Ascending aorta (tissue), 2 donors: ENCODE measurements at places on chromosomes 3 and 15.

GRCh38 chr3:54954521-54954920 is 26.7 kb upstream of the LRTM1 start:
- no peak for DNase-seq
- H3K27me3 ChIP-seq: no peaks in the 10 kb centered on the region
- H3K4me3 ChIP-seq: no peak overlapping the region
- no peaks in the 10 kb centered on the region for H3K4me1 ChIP-seq
- H3K36me3 ChIP-seq: no peaks in the 10 kb centered on the region
- H3K27ac ChIP-seq: no peak overlapping the region

GRCh38 chr3:64459711-64460110 is 228.1 kb downstream of the ADAMTS9 start:
- H3K27ac ChIP-seq: no peak overlapping the region
- H3K27me3 ChIP-seq: no peaks in the 10 kb centered on the region
- no peak overlapping the region for H3K4me3 ChIP-seq
- H3K36me3 ChIP-seq: no peaks in the 10 kb centered on the region

GRCh38 chr3:189908646-189909045 is 212.1 kb downstream of the P3H2 start:
- H3K4me3 ChIP-seq: no peak overlapping the region
- no peaks in the 10 kb centered on the region for H3K27me3 ChIP-seq
- DNase-seq: no peak
- no peaks in the 10 kb centered on the region for H3K4me1 ChIP-seq

DNA sequence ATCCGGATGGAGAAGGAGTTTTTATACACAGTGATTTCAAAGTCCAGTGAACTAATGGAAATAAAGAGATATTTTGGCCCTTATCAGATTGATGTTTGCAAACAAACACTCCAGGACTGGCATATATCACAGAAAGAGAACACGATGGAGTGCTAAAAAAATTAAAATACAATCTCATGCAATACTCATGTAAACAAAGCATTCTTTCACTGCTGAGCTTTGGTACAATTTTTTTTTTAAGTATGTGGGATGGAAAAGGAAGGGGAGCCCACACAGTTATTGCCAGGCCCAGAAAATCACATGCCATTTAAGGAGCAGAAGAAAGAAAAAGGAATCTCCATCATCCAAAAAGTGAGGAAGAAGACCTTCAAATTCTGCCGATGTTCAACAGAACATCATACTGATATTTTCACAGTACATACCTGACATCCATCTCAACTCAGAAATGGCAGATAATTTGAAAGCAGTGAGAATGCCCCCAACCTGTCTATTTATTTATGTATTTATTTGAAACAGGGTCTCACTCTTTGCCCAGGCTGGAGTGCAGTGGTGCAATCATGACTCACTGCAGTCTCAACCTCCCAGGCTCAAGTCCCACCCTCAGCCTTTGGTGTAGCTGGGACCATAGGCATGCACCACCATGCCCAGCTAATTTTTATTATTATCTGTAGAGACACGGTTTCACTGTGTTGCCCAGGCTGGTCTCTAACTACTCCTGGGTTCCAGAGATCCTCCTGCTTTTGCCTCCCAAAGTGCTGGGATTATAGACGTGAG is 107.5 kb upstream of the SLC2A2 start:
- H3K27ac ChIP-seq: no peak overlapping the region
- no peak for DNase-seq
- H3K36me3 ChIP-seq: no peaks in the 10 kb centered on the region
- H3K27me3 ChIP-seq: no peaks in the 10 kb centered on the region

DNA sequence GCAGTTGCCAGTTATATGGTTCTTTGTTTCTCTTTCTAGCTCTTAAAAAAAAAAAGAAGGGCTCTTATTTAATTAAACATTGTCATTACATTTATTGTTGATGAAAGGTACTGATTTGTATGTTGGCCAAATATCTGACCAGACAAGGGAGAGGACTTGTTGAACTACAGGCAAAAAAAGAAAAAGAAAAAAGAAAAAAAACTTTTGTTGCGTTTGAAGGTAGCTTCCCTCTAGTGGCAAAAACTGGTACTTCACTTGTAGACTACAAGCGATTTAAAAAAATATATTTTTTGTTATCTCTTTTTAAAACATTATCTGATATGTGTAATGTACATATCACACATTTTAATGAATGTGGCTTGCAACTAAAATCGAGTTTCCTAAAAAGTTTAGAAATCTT is 280.6 kb downstream of the ROBO2 start:
- no peaks in the 10 kb centered on the region for H3K27me3 ChIP-seq
- no peak for DNase-seq
- H3K4me3 ChIP-seq: no peak overlapping the region
- H3K36me3 ChIP-seq: no peaks in the 10 kb centered on the region
- H3K4me1 ChIP-seq: no peaks in the 10 kb centered on the region
- H3K27ac ChIP-seq: no peak overlapping the region

- no peaks in the 10 kb centered on the region for H3K36me3 ChIP-seq
- no peaks in the 10 kb centered on the region for H3K27me3 ChIP-seq
- no peak for DNase-seq
- no peak overlapping the region for H3K4me3 ChIP-seq
Observed at GRCh38 chr3:138912237-138912636, 34.7 kb downstream of the FOXL2 start.

DNA sequence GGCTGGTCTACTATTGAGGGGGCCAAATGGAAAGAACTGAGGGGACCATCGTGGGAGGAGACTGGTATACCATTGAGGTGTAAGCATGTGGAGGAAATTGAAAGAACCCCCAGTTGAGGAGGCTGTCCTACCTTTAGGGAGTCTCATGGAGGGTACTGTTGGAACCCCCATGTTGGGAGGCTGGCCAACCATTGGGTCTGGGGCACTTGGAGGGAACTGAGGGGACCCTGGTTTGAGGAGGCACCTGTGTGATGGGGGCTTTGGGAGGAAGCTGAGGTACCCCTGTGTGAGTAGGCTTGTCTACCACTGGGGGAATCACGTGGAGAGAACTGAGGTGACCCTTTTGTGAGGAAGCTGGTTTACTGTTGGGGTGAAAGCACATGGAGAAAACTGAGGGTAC is 157.5 kb downstream of the FBLN2 start:
- DNase-seq: no peak
- H3K4me3 ChIP-seq: no peak overlapping the region

GRCh38 chr3:115691964-115692363 is 68.7 kb downstream of the GAP43 start:
- no peak overlapping the region for H3K27ac ChIP-seq
- no peak for DNase-seq
- no peak overlapping the region for H3K4me3 ChIP-seq

DNA sequence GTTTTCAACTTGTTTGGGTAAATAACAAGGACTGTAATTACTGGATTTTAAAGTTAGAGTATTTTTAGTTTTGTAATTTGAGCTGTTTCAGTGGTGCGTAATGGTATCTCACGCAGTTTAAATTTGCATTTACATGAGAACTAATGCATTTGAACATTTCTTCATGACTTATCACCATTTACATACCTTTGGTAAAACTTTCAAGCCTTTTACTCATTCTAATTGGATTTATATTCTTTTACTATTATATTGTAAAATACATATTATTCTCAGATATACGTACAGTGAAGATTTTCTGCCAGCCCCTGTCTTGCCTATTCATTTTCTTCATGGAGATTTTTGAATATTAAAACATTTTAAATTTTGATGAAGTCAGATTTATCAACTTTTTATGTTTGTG is 703.8 kb downstream of the MECOM start:
- H3K4me3 ChIP-seq: no peak overlapping the region
- H3K27ac ChIP-seq: no peak overlapping the region
- no peaks in the 10 kb centered on the region for H3K4me1 ChIP-seq
- DNase-seq: no peak

DNA sequence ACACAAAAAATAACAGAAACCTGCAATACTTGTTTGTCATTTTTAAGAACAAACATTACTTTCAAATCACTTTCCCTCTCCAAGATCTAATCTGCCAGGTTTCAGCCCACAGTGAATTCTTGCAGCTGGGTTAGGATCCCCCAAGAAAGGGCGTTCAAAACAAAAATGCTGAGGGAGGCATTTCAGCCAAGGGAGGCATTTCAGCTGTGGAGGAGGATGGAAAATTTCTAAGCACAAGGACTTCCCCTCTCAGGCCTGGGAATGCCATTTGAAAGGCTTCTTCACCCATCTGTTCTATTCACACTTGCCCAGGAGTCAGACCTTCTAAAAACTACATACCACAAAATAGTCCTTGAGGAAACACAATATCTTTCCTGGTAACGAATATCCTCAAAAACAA is 69.1 kb downstream of the P3H2 start:
- H3K36me3 ChIP-seq: no peaks in the 10 kb centered on the region
- no peak overlapping the region for H3K27ac ChIP-seq
- no peak for DNase-seq
- no peaks in the 10 kb centered on the region for H3K4me1 ChIP-seq
- H3K27me3 ChIP-seq: no peaks in the 10 kb centered on the region

GRCh38 chr15:39110746-39111145 is 470.1 kb upstream of the THBS1 start:
- H3K27ac ChIP-seq: no peak overlapping the region
- no peaks in the 10 kb centered on the region for H3K27me3 ChIP-seq
- no peak for DNase-seq
- no peaks in the 10 kb centered on the region for H3K36me3 ChIP-seq

- H3K36me3 ChIP-seq: peaks cover 48% of the 10 kb centered on the region
- H3K27ac ChIP-seq: no peak overlapping the region
- H3K4me3 ChIP-seq: no peak overlapping the region
- H3K4me1 ChIP-seq: no peaks in the 10 kb centered on the region
- no peaks in the 10 kb centered on the region for H3K27me3 ChIP-seq
Observed at GRCh38 chr15:77476995-77477394, 56.3 kb downstream of the HMG20A start.

- H3K4me3 ChIP-seq: no peak overlapping the region
- peak overlapping the region; percentile 97 for H3K27ac ChIP-seq
- peaks cover 28% of the 10 kb centered on the region for H3K4me1 ChIP-seq
- DNase-seq: no peak
- no peaks in the 10 kb centered on the region for H3K27me3 ChIP-seq
Observed at GRCh38 chr3:17087509-17087908, 202.8 kb downstream of the PLCL2 start.

- no peaks in the 10 kb centered on the region for H3K4me1 ChIP-seq
- H3K36me3 ChIP-seq: peaks cover 16% of the 10 kb centered on the region
- H3K27me3 ChIP-seq: no peaks in the 10 kb centered on the region
- no peak overlapping the region for H3K27ac ChIP-seq
Observed at GRCh38 chr3:47079432-47079831, 84.5 kb downstream of the SETD2 start.

- H3K4me3 ChIP-seq: no peak overlapping the region
- H3K36me3 ChIP-seq: no peaks in the 10 kb centered on the region
- no peaks in the 10 kb centered on the region for H3K27me3 ChIP-seq
- H3K4me1 ChIP-seq: no peaks in the 10 kb centered on the region
Observed at GRCh38 chr3:106332884-106333283, 464.1 kb upstream of the CBLB start.

- DNase-seq: no peak
- no peaks in the 10 kb centered on the region for H3K36me3 ChIP-seq
- no peaks in the 10 kb centered on the region for H3K4me1 ChIP-seq
- no peaks in the 10 kb centered on the region for H3K27me3 ChIP-seq
- no peak overlapping the region for H3K4me3 ChIP-seq
Observed at GRCh38 chr3:184630861-184631471, 69.4 kb downstream of the EPHB3 start.

- H3K4me1 ChIP-seq: no peaks in the 10 kb centered on the region
- no peaks in the 10 kb centered on the region for H3K36me3 ChIP-seq
- peaks cover 13% of the 10 kb centered on the region for H3K27me3 ChIP-seq
- no peak overlapping the region for H3K27ac ChIP-seq
Observed at GRCh38 chr15:78618490-78618934, 2.3 kb downstream of the CHRNA3 start.

- no peak for DNase-seq
- no peaks in the 10 kb centered on the region for H3K36me3 ChIP-seq
- H3K4me1 ChIP-seq: no peaks in the 10 kb centered on the region
Observed at GRCh38 chr3:98551754-98552153, 20.0 kb downstream of the GPR15 start.

GRCh38 chr15:32952901-32953532 is 235.2 kb downstream of the GREM1 start:
- H3K36me3 ChIP-seq: no peaks in the 10 kb centered on the region
- no peak overlapping the region for H3K4me3 ChIP-seq
- no peaks in the 10 kb centered on the region for H3K4me1 ChIP-seq
- H3K27ac ChIP-seq: no peak overlapping the region
- DNase-seq: no peak

DNA sequence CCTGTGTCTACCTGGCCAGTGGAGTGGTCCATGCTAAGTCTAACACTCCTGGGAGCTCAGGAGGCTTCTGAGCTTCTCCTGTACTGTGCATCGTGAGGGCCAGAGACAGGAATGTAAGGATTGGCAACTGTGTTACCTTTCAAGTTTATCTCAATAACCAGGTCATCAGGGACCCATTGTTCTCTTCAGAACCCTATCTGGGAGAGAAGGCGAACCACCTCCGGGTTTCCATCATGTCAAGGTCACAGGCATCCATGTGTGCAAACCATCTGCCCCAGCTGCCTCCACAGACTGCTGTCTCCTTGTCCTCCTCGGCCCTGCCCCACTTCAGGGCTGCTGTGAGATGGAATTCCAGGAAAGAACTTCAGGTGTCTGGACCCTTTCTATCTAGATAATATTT is 5.9 kb downstream of the ANKRD63 start:
- no peak overlapping the region for H3K27ac ChIP-seq
- H3K36me3 ChIP-seq: no peaks in the 10 kb centered on the region
- DNase-seq: no peak
- H3K27me3 ChIP-seq: peaks cover 22% of the 10 kb centered on the region

GRCh38 chr3:3800685-3801493 is 1.7 kb downstream of the LRRN1 start:
- H3K27ac ChIP-seq: no peak overlapping the region
- H3K4me1 ChIP-seq: peaks cover 3% of the 10 kb centered on the region
- no peaks in the 10 kb centered on the region for H3K27me3 ChIP-seq
- DNase-seq: no peak
- peak overlapping the region; percentile 70 for H3K4me3 ChIP-seq

DNA sequence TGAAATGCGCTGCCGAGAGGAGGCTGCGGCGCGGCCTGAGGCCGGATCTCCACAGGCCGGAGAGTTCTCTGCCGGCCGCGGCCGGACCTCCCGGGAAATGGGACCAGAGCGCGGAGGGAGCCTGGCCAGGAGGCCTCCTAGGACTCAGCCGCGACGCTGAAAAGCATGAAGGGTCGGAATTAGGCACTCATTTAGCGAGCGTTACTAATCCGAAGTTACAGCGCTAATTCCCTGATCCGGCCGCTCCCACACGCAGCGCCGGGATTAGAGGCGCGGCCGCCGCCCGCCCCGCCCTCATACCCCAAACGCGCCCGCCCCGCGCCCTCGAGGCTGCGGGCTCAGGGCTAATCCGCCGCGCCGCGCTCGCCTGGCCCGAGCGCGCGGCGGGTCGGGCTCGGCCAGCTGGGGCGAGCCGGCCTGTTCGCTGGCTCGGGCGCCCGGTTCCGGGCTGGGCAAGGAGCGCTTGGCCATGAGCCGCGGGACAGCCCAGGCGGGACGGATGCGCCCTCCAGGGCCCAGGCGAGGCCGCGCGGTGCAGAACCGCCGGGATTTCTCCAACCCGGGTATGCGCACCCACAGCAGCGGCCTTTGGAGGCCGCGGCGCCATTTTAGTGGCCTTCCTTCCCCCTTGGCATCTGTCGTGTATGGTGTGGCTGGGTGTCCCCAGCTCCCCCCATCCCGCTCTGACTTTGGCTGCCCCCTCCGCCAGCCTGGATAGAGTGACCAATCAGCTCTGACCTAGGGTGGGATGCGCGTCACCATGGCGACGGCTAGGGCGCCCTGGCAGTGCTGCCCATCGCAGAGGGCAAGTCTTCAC is 36.8 kb upstream of the POLG start:
- H3K4me1 ChIP-seq: peaks cover 6% of the 10 kb centered on the region
- no peaks in the 10 kb centered on the region for H3K36me3 ChIP-seq
- H3K27me3 ChIP-seq: peaks cover 27% of the 10 kb centered on the region
- peak overlapping the region; percentile 51 for H3K4me3 ChIP-seq
- H3K27ac ChIP-seq: no peak overlapping the region
